ENCODE measurements at places on chromosomes 7 and 10. TPM values are rescaled to one million over a fixed set of nuclear protein-coding genes. Genes with fewer than 3 reads are reported as not detected.

The SPDYE16 gene
- not detected for total RNA-seq

The MYO1G gene
- total RNA-seq = 2.4 TPM

The SAMD9L gene
- total RNA-seq = 4.1 TPM

The SPDYE8 gene
- not detected for total RNA-seq

The VPS37D gene
- 2.4 TPM for total RNA-seq

The PSTK gene
- total RNA-seq = 2.3 TPM

The GNGT1 gene
- not detected for total RNA-seq

The DBF4 gene
- 2.5 TPM for total RNA-seq

The PPP1R17 gene
- total RNA-seq = not detected

GRCh38 chr7:11177793-11178192 lies 204.1 kb downstream of the PHF14 start:
- DNase-seq = no peak

DNA sequence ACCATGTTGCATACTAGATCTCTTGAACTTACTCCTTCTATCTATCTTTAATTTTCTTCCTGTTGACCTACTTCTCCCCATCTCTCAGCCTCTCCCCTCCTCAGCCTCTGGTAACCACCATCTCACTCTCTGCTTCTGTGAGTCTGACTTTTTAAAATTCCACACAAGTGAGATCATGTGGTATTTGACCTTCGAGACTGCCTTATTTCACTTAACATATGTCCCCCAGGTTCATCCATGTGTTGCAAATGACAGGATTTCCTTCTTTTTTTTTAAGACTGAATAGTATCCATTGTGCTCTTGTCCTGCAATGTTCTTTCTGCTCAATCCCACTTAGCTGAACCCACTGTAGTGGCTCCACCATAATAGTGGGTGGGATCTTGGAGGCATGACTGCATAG lies 51.4 kb upstream of the DNAJC1 start:
- DNase-seq = no peak

DNA sequence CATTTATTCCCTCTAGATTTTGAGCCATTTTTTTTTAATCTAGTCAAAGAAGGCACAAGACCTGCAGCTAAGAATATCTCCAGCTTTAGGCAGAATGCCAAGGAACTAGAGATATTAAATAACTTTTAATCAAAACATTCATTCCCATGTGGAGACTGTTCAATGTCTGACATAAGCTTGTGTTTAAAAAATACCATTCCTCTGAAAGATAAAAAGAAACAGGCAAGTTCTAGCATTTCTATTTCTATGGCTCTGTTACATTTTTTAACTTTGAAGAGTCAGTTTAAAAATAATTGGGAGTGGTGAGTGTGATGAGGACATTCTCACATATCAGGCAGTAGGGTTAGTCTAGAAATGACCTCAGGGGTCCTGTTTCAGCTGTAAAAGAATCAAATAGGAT lies 48.0 kb downstream of the RHOBTB1 start:
- DNase-seq = no peak

GRCh38 chr10:78879621-78880020 lies 189.1 kb upstream of the ZMIZ1 start:
- no peak for DNase-seq

DNA sequence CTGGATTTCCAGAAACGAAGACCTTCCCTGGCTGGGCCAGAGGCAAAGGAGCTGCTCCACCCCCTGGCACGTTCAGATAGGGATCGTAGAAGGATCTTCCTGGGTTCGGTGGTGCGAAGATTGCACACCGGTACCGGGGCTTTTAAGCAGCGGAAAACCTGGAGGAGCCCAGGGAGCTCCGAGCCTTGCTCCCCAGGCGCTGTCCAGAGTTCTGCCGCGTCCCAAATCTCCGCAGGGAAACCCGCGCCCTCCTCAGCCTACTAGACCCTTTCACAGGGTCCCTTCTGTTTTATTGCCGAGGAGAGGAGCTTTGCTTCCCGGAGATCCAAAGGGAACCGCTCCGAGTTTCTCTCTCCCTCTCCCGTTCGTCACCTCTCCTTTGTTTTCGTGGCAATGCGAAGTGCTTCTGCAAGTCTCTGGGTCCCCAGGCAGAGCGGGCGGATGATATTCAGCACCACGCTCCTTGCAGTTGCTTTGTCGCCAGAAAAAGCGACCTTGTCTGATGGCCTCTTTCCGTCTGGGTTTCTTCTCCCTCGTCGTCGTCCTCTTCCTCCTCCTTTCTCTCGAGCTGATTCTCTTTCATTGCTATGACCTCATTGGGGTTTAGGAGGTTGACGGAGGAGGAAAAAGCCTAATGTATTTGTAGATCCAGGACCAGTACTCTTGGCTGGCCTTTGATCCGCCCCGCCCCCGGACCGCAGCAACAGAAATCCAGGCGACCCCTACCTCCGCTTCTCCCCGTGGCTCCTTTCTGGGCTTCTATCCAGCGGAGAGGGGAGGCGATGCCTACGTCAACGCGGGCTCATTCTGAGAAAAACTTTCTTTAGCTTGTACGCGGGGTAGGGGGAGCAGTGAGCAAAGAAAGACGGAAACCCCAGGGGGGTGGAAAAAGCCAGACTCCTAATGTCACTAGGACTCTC lies at the start of gene TMEM196:
Gene TMEM196 (minus strand): TSS at position 777 of the 920 bp plus-strand sequence. CDS start 921 bp downstream, outside the sequence.
- no peak for DNase-seq

GRCh38 chr7:109950256-109950655 lies 1140.7 kb upstream of the LRRN3 start:
- DNase-seq = no peak

- no peak for DNase-seq
Observed at GRCh38 chr7:130996833-130997231, 262.8 kb upstream of the KLF14 start.

GRCh38 chr7:47502240-47502877 lies 79.6 kb downstream of the TNS3 start:
- no peak for DNase-seq

DNA sequence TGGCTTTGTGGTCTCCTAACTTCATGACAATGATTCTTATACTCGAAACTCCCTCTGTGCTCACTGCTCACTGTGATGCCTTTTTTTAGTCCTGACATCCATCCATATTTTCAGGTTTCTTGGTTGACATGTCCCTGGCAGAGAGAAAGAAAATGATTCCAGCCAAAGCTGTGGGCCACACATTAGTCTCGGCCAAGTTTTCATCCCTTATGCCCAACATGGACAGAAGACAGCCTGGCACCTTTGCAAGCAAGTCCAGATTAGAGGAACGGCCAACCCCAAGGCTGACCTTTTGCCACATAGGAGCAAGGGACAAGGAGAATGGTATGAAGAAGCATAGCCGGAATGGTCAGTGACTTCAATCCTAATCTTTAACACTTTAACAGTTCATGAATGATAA lies 8.7 kb upstream of the OPALIN start:
- DNase-seq = no peak

GRCh38 chr10:4511509-4511908 lies 314.5 kb upstream of the AKR1E2 start:
- DNase-seq = no peak

GRCh38 chr10:28139138-28139537 lies 140.3 kb upstream of the ODAD2 start:
- DNase-seq = no peak

DNA sequence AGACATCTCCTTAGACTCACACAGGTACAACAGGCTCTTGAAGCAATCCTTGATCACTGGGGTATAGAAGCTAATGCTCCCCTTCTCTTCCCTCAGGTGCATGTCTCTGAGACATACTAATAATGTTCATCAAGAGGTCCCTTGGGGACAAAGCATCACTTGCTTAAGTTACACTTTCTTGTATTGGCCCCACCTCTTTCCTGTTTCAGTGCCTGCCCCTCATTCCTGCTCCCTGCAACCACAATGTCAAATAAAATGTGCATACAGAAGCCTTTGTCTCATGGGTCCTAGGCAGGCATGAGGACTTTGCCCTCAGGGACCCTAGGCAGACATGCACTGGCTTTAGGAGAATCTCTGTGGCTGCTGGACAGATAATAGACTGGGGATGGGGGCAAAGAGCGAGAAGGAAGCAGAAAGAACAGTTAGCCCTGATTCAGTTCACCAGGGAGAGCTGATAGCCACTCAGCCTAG lies 175.0 kb upstream of the NPY start:
- no peak for DNase-seq

DNA sequence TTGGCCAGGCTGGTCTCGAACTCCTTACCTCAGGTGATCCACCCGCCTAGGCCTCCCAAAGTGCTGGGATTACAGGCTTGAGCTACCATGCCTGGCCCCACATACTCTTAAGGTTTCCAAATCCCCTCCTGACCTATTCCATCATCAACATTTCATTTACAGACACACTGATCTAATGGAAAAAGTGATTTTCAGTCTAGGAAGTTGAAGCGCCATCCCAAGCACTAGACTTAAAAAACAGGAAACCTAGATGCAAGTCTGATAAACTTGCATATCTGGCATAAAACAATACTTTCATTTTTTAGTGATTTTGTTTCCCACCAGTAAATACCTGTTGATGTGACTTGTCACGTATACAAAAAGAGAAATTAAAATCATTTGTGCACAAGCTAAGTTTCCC lies 44.0 kb downstream of the DNMBP start:
- DNase-seq = no peak

- DNase-seq = no peak
Observed at GRCh38 chr7:115249080-115249479, 327.2 kb downstream of the MDFIC start.
